ENCODE measurements at places on chromosomes 3 and 15. TPM values are rescaled to one million over a fixed set of nuclear protein-coding genes. Genes with fewer than 3 reads are reported as not detected.

- no peak for DNase-seq
Measured at GRCh38 chr3:98003306-98003969, 31.2 kb upstream of the RIOX2 start.

DNA sequence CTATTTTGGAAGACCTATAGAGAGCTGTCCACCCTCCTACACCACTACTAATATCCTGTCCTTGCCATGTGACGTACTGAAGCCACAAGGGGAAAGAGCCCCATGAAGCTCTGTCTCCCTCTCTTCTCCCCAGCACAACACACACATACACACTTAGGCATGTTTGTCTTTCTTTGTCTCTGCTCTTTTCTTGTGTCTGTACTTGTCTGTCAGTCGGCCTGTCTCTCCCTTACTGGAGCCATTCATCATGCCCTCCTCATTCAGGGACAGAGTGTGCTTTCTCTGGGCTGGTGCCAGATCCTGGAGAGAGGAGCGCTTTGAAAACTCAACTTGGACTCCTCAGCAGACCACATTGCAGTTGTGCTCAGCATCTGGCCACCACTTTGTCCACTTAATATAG lies 47.6 kb downstream of the PSMD6 start:
- peak; percentile 23 for DNase-seq

RBP2 gene
- not detected for total RNA-seq

DNA sequence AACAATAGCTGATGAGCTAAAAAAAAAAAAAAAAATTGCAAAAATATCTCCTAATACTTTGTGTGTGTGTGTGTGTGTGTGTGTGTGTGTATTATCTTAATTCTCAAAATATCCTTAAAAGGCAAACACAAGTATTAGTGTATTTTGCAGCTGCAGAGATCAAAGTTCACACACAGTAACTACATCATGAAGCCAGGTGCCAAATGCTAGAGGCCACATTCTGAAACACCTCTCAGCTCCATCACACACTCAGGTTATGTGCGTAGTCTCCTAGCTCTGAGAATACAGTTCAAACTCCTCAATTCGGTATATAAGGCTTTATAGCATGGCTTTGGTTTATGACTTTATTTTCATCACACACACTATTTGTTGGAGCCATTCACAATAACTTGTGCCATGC lies 33.5 kb upstream of the PPARG start:
- DNase-seq = no peak

- no peak for DNase-seq
Measured at GRCh38 chr15:71473751-71474150, 336.6 kb upstream of the NR2E3 start.

DNA sequence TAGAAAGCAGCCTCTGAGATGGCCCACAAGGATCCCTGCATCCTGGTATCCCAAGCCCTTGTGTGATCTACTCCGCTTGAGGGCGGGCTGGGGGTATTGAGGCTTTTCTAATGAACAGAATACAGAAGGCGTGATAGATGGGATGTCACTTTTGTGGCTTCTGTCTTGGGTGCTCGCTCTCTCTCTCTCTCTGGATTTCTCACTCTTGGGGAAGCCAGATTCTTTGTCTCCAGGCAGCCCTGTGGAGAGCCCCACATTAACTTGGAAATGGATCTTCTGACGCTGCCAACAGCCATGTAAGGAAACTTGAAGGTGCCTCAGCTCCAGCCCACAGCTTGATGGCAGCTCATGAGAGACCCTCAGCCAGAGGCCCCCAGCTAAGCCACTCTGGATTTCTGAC lies 26.9 kb upstream of the SEC62 start:
- DNase-seq = no peak

GRCh38 chr3:197181741-197182140 lies 116.7 kb downstream of the DLG1 start:
- no peak for DNase-seq

DNA sequence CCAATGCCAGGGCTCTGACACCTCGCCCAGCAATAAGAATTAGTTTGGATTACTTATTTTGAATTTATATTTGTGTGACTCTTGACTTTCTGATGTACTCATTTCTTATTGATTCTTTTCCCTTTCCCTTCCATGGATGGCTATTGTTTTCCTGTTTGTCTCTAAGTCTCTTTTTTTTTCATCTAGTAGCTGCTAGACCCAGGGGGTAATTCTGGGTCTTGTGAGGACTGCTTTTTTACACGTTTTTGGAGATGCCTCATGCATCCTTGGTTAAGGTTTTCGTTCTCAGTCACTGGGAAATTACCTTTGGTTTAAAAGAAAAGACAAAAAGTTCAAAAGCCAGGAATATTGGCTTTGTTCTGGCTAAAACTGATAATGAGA lies 70.2 kb upstream of the STRIT1 start:
- no peak for DNase-seq
